ENCODE measurements at places on chromosomes 13 and 19. TPM values are rescaled to one million over a fixed set of nuclear protein-coding genes. Genes with fewer than 3 reads are reported as not detected.

CGB8 gene
- not detected for total RNA-seq

CRB3 gene
- total RNA-seq, result 5.9 TPM

ZNF229 gene
- total RNA-seq, result 17.2 TPM

ANGPTL8 gene
- 1.4 TPM for total RNA-seq

TTYH1 gene
- total RNA-seq, result 99.3 TPM

ZNF586 gene
- 46.6 TPM for total RNA-seq

METTL21C gene
- total RNA-seq, result 2.9 TPM

FAM124A gene
- 16.2 TPM for total RNA-seq

TNNI3 gene
- total RNA-seq, result 2.1 TPM

ZNF850 gene
- 13.0 TPM for total RNA-seq

F2RL3 gene
- total RNA-seq, result 1.2 TPM

KMT2B gene
- 26.9 TPM for total RNA-seq

ZNF606 gene
- total RNA-seq, result 101 TPM

TGFBR3L gene
- not detected for total RNA-seq

GSX1 gene
- not detected for total RNA-seq

OR10H1 gene
- not detected for total RNA-seq

NCAN gene
- 18.9 TPM for total RNA-seq

SIGLEC7 gene
- total RNA-seq, result 1.2 TPM

CKAP2 gene
- total RNA-seq, result 53.1 TPM

CYP4F12 gene
- 1.8 TPM for total RNA-seq

WDR83 gene
- 6.7 TPM for total RNA-seq

MEIOSIN gene
- total RNA-seq, result not detected

NCR1 gene
- total RNA-seq, result not detected

LILRA1 gene
- 0.22 TPM for total RNA-seq

UNC13A gene
- 18.1 TPM for total RNA-seq

CEACAM3 gene
- total RNA-seq, result 1.9 TPM

SIGLEC10 gene
- 0.77 TPM for total RNA-seq

CEACAM8 gene
- 0.55 TPM for total RNA-seq

CEACAM16 gene
- not detected for total RNA-seq

ZNF546 gene
- 19.0 TPM for total RNA-seq

MCEMP1 gene
- total RNA-seq, result not detected

SIAH3 gene
- 1.0 TPM for total RNA-seq

RAD23A gene
- 75.9 TPM for total RNA-seq

FGF9 gene
- total RNA-seq, result 19.5 TPM

ZNF578 gene
- total RNA-seq, result 16.5 TPM

DACH1 gene
- total RNA-seq, result 102 TPM

TMEM272 gene
- 1.8 TPM for total RNA-seq

ENOX1 gene
- total RNA-seq, result 7.5 TPM

UBE2L5 gene
- total RNA-seq, result not detected

TEKTIP1 gene
- not detected for total RNA-seq

PSPN gene
- 2.4 TPM for total RNA-seq

BLVRB gene
- total RNA-seq, result 43.0 TPM

ALOX5AP gene
- 3.5 TPM for total RNA-seq

DACT3 gene
- total RNA-seq, result 18.5 TPM

PEX11G gene
- 2.3 TPM for total RNA-seq

TEAD2 gene
- 29.5 TPM for total RNA-seq

HSD17B14 gene
- total RNA-seq, result 13.8 TPM

APOE gene
- total RNA-seq, result 168 TPM

STOML3 gene
- not detected for total RNA-seq

FUT1 gene
- 1.9 TPM for total RNA-seq

ZNF574 gene
- 21.3 TPM for total RNA-seq

Data from camera-type eye (tissue), 1 donor.